ENCODE measurements at places on chromosomes 5 and 9. TPM values are rescaled to one million over a fixed set of nuclear protein-coding genes. Genes with fewer than 3 reads are reported as not detected.

DNA sequence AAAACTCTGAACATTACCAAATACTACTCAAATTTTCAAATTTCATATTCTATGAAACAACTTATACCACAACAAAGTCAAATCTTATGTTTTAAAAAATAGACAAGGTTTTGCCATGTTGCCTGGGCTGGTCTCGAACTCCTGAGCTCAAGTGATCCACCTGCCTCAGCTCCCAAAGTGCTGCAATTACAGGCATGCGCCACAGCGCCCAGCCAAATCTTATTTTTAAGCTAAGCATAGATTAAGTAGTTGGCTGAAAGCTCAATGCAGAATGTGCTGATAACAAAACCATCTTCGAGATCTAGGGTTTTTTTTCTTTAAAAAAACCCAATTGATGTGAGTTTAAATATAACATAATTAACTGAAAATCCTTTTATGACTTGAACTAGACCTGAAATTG lies 6.4 kb downstream of the LMBRD2 start:
- peaks cover 34% of the 10 kb centered on the region for H3K4me1 ChIP-seq
- no peak overlapping the region for H3K4me3 ChIP-seq
- DNase-seq = no peak
- H3K27ac ChIP-seq = no peak overlapping the region
- H3K36me3 ChIP-seq = peaks cover 10% of the 10 kb centered on the region

DNA sequence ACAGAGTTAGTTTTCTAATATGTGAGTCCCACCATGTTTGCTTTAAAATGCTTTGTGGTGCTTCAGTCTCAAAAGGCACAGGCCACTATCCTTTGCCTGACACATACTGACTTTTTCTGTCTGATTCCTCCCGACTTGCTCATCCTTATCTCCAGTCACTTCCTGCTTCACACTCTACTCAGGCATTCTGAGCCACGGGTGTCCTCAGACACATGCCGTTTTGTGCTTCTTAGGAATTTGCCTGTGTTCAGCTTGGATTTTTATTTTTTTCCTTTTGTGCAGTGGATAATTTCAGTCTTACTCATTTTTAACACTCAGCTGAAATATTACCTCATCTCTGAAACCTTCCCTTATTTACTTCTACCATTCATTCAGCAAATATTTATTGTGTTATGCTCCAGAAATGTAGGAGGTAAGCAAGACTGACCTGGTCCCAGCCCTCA lies 54.1 kb downstream of the MAN2A1 start:
- peaks cover 58% of the 10 kb centered on the region for H3K4me1 ChIP-seq
- H3K27me3 ChIP-seq = no peaks in the 10 kb centered on the region
- H3K36me3 ChIP-seq = peaks cover 32% of the 10 kb centered on the region
- no peak overlapping the region for H3K4me3 ChIP-seq
- no peak for DNase-seq
- no peak overlapping the region for H3K27ac ChIP-seq

- no peak overlapping the region for H3K4me3 ChIP-seq
- no peaks in the 10 kb centered on the region for H3K27me3 ChIP-seq
- peak overlapping the region; percentile 62 for H3K27ac ChIP-seq
- peaks cover 41% of the 10 kb centered on the region for H3K36me3 ChIP-seq
- no peak for DNase-seq
Observed at GRCh38 chr9:37200433-37201005, 80.1 kb downstream of the ZCCHC7 start.

- H3K36me3 ChIP-seq = no peaks in the 10 kb centered on the region
- H3K27me3 ChIP-seq = no peaks in the 10 kb centered on the region
- H3K27ac ChIP-seq = no peak overlapping the region
- peak; percentile 66 for DNase-seq
Observed at GRCh38 chr5:39714036-39714698, 289.4 kb upstream of the DAB2 start.

DNA sequence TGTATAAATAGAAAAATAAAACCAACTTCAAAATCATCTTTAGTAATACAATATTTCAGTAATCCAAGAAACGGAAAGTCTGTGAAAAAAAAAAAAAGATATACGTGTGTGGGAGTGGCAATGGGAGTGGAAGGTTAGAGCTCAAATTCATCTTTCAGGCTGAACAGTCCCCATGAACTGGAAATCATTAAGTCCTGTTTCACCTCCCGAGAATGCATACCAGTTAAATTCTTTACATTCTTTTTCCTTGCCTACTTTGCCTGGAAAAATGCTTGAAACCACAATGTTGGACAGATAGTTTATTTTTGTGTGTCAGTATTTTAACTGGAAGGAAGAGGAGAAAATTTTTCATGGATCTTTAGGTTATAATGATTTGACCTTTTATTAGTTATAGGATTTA lies 166.8 kb downstream of the MUSK start:
- no peaks in the 10 kb centered on the region for H3K36me3 ChIP-seq
- H3K27ac ChIP-seq = no peak overlapping the region
- H3K4me1 ChIP-seq = no peaks in the 10 kb centered on the region
- no peak overlapping the region for H3K4me3 ChIP-seq
- no peak for DNase-seq

DNA sequence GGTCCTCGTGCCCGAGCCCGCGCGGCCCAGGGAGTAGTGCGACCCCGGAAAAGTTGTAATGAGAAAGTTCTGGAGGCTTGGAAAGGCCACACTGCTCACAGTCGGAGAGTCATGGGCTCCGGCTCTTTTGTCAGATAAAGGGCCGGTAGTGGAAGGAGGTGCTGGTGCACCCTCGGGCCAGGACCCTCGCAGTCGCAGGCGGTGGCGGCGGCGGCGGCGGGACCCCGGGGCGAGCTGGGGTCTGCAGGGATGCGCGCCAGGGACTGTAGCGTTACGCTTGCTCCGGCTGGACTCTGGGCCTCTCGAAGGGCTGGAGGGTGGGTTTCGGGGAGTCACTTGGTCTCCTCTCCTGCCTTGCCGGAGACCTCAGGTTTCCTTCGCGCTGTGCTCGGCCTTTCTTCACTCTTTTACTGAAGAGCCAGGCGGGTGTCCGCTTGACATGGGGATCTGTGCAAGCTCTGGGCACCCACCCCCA lies 1.5 kb downstream of the RORB start:
- peaks cover 44% of the 10 kb centered on the region for H3K27me3 ChIP-seq
- H3K36me3 ChIP-seq = no peaks in the 10 kb centered on the region
- DNase-seq = no peak

- H3K27ac ChIP-seq = peak overlapping the region; percentile 73
- H3K4me3 ChIP-seq = peak overlapping the region; percentile 51
- H3K36me3 ChIP-seq = peaks cover 16% of the 10 kb centered on the region
- H3K27me3 ChIP-seq = no peaks in the 10 kb centered on the region
Observed at GRCh38 chr5:100852988-100853449, 50.1 kb downstream of the ST8SIA4 start.

- no peaks in the 10 kb centered on the region for H3K36me3 ChIP-seq
- no peak overlapping the region for H3K27ac ChIP-seq
- no peak overlapping the region for H3K4me3 ChIP-seq
- DNase-seq = no peak
- no peaks in the 10 kb centered on the region for H3K27me3 ChIP-seq
- no peaks in the 10 kb centered on the region for H3K4me1 ChIP-seq
Observed at GRCh38 chr9:107782789-107783188, 293.2 kb upstream of the KLF4 start.

DNA sequence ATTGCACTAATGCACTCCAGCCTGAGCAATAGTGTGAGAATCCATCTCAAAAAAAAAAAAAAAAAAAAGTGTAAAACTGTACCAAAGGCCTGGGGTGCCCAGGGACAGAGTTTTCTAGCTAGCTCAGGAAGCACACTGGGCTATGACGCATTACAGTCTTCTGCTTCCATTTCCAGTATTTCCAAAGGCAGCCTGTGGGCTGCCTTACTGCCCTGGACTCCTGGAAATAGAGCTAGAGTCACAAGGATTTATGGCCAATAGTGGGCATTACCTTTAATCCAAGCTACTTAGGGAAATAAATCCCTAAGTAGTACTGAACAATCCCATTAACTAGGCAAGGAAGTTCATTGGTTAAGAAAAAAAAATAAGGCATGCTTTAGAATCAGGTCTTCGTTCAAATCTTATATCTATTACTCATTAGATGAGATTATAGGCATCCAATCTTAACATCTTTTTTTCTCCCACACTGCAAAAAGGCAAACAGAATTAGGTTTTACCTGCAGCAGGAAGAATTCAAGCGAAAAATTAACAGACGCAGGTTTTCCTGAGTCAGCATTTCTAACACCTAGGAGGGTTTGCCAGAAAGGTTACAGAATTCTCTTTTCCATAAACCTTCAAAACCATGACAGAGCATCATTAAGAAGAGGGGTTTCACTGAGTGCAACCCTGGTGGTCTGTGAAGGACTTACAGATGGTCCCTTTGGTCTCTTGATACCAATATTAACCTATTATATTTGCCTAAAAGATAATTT lies 85.6 kb upstream of the CCDC112 start:
- peaks cover 6% of the 10 kb centered on the region for H3K4me1 ChIP-seq
- no peak overlapping the region for H3K27ac ChIP-seq
- no peak overlapping the region for H3K4me3 ChIP-seq

- no peaks in the 10 kb centered on the region for H3K27me3 ChIP-seq
- no peak overlapping the region for H3K27ac ChIP-seq
- H3K4me1 ChIP-seq = peaks cover 8% of the 10 kb centered on the region
Observed at GRCh38 chr5:65076251-65076869, 307.6 kb downstream of the CWC27 start.

- DNase-seq = no peak
- H3K27ac ChIP-seq = no peak overlapping the region
- H3K27me3 ChIP-seq = peaks cover 19% of the 10 kb centered on the region
- no peak overlapping the region for H3K4me3 ChIP-seq
Observed at GRCh38 chr5:2143646-2144353, 261.1 kb upstream of the IRX4 start.

- no peaks in the 10 kb centered on the region for H3K36me3 ChIP-seq
- DNase-seq = no peak
- H3K4me3 ChIP-seq = no peak overlapping the region
- H3K27ac ChIP-seq = no peak overlapping the region
Observed at GRCh38 chr9:129242971-129243561, 65.0 kb upstream of the IER5L start.

GRCh38 chr5:54861212-54861894 lies 124.0 kb downstream of the ESM1 start:
- H3K27me3 ChIP-seq = peaks cover 19% of the 10 kb centered on the region
- H3K27ac ChIP-seq = no peak overlapping the region

Gene TAS2R1
- not detected for total RNA-seq

Gene UBAP1
- total RNA-seq = 31.7 TPM

Gene AGTPBP1
- total RNA-seq = 37.6 TPM

Gene FNBP1
- total RNA-seq = 126 TPM

Gene LCN10
- 1.0 TPM for total RNA-seq

Gene GFPT2
- total RNA-seq = 0.33 TPM

Gene SPATA31D4
- not detected for total RNA-seq

Gene ISCA1
- total RNA-seq = 18.7 TPM

Gene FBXL7
- total RNA-seq = not detected

Gene C9orf57
- not detected for total RNA-seq

Gene TAF11L5
- not detected for total RNA-seq

Gene CSNK1A1
- 183 TPM for total RNA-seq
